ENCODE measurements at places on chromosomes 6 and 20.

GRCh38 chr20:46394872-46395760 lies 11.3 kb downstream of the ELMO2 start:
- peak; percentile 3 for DNase-seq

GRCh38 chr20:24665741-24666191 lies 196.3 kb downstream of the SYNDIG1 start:
- no peak for DNase-seq

DNA sequence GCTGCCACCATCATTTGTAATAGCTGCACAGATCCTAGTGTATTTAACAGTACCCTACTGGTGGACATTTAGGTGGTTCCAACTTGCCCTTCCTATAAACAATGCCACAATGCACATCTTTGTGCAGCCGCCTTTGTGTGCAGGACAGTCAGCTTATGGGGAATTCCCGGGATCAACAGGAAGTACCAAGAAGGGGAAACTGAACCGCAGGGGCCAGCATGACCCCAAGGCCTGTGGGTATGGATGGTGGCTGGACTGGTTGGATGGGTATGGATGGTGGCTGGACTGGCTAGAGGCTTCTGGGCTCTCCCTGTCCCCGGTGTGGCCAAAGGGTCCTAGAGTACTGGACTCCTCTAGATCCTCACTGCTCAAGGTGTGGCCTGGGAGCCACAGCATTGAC lies 46.7 kb downstream of the CEBPB start:
- DNase-seq, result no peak

GRCh38 chr6:138527411-138528088 lies 28.3 kb upstream of the NHSL1 start:
- no peak for DNase-seq

- DNase-seq, result no peak
Observed at GRCh38 chr6:38266921-38267354, 372.8 kb downstream of the BTBD9 start.

GRCh38 chr20:36202891-36203338 lies 33.4 kb upstream of the AAR2 start:
- peak; percentile 42 for DNase-seq
